ENCODE measurements at places on chromosomes 3 and 15.
A peak's percentile ranks its signal among the peaks of the same experiment; 100 is the strongest.

DNA sequence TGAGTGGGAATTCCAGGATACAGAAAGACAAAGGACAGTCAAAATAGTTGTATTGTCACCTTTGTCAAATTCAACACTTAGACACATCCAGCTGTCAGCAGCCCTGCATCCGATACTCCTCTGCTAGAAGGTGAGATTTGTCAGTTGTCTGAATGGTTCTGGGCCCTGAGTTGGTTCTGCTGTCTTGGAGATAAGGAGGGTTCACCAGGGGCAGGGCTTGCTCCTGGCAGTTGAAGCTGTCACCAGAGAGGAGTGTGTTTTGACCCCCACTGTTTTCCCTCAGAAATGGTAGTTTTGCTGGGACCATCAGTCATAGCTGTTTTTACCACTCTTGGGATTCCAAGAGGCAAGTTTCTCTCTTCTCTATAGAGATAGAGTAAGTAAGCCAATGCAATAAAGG is 3.2 kb upstream of the KY start:
- no peak for DNase-seq

DNA sequence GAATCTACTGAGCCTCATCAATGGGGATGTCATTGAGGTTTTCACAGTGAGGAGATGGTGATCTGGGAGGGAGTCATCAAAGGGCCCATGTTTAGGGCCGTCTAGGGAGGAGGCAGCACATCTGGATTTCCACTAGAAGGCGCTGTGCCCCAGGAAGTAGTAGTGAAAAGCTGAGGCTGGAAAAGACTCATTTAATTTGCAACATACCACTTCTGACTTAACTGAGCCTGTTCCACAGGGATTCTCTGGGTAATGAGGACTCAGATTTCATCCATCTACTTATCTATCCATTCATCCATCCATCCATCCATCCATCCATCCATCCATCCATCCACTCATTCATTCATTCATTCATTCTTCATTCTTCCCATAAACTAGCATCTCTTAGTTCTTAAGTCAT is 17.4 kb upstream of the SHF start:
- DNase-seq, result peak; percentile 68

DNA sequence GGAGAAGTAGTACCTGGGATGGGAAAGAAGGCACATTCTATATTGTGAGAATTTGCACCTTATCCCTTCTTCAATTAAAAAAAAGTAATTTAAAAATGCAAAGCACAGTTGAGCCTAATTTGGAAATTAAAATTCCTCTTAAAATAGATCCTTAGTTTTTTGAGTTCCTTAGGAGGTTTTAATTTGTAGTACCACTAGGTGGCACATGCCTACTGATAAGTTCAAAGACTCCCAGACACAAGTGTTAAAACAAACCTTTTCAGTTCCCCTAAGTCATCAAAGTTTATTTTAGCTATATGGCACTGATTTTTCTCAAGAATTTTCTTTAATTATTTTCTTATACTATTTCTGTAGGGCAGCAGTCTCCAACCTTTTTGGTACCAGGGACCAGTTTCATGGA is 127.6 kb upstream of the AZI2 start:
- peak; percentile 1 for DNase-seq

GRCh38 chr3:29936766-29937165 is 655.9 kb downstream of the RBMS3 start:
- DNase-seq, result no peak

Data from CD4-positive, alpha-beta T cell treated with Interleukin-10 for 1 hour (primary cell).